ENCODE measurements at places on chromosomes 2 and 18.

DNA sequence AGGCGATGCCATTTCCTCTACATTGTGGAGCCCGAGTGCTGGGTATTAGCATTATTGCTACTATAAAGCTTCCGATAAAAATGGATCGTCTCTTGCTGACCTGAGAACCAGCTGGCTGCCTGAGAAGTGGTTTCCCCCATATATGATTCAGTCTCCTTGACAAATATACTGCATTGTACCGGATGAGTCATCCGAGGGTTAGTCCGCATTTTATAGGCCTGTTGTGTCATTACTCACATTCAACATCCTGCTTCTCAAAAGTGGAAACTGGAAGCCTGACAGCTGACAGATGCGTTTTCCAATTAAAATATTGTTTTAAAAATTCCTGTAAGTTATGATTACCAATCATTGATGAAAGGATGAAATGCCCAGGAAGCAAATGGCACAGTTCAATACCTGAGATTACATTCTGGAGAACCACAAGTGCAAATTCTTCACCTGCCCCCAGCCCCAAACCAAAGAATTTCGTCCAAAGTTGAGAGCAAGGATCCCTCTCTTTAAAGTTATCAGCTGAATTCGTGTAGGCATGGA lies 65.7 kb downstream of the SPRED2 start:
- DNase-seq: no peak

GRCh38 chr2:211045025-211045424 lies 488.6 kb downstream of the CPS1 start:
- no peak for DNase-seq

DNA sequence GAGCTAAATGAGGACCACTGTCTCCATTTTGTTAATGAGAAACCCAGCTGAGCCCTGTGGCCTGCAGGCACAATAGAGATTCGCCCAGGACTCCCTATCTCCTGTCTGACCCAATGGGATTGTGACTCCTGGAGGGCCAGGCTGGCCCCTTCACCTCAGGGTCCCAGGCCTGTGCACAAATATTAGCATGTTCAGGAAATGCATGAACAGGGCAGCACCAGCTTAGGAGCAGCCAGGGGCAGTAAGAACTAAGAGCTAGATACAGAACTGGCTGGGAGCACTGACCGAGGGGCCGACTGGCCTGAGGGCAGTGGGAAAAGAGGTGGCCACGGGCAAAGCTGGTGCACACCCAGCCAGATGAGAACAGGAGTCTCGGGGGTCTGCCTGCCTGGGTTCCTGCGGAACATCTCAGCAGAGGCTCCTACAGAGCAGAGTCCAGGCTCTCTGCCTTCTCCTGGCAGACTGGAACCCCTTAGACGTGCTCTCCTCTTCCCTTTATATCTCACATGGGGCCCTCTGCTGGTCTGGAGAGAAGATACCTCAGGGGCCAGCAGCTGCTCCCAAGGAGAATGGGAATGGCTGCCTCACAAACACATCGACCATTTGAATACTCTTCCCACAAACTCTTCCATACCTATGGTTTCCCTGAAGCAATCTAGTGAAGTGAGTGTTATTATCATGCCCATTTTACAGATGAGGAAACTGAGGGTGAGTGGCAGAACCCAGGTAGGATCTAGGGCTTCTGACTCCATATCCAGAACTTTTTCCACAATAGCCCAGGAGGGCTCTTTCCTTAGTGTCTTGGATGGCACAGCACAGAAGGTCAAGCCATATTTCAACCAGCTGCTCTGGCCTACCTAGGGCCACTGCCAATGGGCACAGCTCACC lies 77.6 kb upstream of the OTOF start:
- DNase-seq: no peak

GRCh38 chr18:62585274-62586150 lies 62.7 kb downstream of the ZCCHC2 start:
- no peak for DNase-seq

- DNase-seq: no peak
Measured at GRCh38 chr18:9974279-9974915, 60.6 kb downstream of the VAPA start.

DNA sequence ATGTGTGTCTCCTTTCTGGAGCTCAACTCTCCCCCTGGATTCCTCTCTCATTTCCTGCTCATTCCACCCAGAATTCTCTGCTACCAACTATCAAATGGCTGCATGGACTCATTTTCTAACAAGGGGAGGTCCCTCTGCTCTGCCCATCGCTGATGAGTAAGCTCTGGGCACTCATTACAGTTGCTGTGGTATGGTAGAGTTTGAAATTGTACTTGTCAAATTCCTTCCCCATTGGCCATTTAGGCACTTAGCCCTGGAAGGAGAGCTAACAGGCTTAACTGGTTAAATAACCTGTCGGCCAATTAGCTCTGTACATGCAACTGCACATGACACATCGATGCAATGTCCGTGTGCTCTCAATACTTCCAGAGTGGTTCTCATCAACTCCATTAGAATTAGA lies 20.4 kb downstream of the COL6A3 start:
- DNase-seq: no peak

GRCh38 chr2:18664421-18664820 lies 75.1 kb upstream of the NT5C1B start:
- DNase-seq: no peak

- peak; percentile 52 for DNase-seq
Measured at GRCh38 chr2:190469771-190470170, 61.6 kb downstream of the MFSD6 start.

GRCh38 chr2:38178556-38179419 lies 102.8 kb upstream of the CYP1B1 start:
- DNase-seq: no peak

- DNase-seq: no peak
Measured at GRCh38 chr2:147524912-147525311, 319.9 kb upstream of the ACVR2A start.

DNA sequence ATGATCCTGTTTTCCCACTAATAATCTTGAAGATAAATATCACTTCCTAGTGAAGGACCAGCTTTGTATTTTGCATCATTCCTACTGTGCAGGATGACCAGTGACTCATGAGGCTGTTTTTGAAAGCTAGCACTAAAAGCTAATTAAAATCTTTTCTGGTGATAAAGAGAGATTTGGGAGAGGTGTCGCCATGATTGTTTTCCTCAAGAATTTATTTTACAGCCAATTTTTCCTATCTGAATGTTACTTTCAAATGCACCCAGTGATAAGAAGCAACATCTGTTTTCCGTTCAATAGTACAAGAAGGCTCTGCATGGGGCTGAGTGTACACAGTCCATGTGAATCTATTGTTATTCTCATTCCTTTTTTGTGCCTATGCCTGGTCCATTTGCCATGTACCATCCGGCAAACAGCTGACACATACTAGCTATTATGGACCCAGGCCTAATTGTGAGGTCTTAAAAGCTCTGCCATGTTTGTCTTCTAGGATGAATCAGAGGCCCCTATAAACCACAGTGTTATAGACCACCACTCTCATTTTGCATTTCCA lies 28.4 kb downstream of the MEIS1 start:
- DNase-seq: no peak

DNA sequence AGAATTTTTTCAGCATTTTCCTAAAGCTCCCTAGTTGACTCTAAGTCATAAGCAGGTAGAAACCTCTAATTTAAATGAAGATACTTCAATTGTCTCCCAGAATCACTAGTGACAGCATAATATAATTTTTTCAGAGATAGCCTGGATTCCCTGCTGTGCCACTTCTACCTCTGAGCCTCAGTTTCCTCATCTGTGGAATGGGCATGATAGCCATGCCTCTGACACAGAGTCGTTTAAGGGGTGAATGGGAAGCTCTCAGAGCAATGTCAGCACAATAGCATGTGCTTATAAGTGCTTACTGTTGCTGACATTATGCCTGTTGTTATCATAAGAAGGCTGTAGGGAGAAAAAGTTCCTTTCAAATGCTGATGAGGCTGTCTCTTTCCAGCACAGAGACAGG lies 48.0 kb downstream of the SFXN5 start:
- no peak for DNase-seq

DNA sequence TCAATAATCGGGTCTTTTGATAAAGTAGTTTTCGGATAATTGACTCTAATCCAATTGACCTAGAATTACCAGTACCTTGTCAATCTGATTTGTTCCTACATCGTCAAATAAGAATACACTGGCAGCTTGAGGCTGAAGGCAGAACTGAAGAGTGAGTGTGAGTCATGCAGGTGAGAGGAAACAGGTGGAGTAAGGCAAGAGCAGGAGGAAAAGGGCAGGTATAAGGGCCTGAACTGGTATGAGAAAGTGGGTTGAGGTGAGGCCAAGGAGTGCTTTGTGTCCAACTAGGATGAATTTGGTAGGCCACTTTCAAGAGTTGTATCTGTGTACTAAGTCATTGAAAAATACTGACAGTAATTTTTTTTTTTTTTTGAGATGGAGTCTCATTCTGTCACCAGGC lies 186.0 kb downstream of the ZNF385B start:
- no peak for DNase-seq

DNA sequence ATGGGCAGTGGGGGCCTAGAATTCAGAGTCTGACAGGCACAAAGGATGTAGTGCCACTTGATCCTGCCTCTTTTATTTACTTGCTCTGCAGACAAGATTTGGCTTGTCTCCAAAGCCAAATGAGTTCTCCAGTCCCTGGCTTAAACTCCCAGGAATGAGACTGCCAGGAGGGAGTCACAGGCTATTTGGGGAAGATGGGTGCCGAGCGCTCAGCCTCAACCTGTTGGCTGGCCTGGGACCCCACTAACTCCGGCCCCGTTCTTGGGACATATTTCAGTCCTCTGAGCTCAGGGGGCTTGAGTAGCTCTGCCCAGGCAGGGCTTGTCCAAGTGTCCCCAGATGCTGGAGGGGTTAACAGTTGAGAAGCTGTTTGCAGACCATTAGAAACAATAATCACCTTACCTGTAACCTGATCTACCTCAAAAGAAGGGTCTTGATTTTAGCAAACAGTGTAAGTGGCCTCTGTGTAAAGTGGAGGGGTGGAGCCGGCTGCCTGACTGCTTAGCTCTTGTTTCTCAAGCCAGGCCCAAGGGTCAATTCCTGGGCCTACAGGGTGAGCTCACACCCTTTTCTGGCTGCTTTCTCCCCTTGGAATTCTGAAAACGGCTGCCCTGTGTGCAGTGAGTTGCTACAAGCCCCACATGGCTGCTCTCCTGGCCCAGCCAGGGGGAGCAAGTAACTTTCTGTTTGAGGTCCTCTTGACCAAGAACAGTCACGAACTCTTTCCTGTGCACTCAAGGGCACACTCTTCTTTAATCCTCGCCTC lies 27.1 kb upstream of the FZD5 start:
- DNase-seq: no peak

DNA sequence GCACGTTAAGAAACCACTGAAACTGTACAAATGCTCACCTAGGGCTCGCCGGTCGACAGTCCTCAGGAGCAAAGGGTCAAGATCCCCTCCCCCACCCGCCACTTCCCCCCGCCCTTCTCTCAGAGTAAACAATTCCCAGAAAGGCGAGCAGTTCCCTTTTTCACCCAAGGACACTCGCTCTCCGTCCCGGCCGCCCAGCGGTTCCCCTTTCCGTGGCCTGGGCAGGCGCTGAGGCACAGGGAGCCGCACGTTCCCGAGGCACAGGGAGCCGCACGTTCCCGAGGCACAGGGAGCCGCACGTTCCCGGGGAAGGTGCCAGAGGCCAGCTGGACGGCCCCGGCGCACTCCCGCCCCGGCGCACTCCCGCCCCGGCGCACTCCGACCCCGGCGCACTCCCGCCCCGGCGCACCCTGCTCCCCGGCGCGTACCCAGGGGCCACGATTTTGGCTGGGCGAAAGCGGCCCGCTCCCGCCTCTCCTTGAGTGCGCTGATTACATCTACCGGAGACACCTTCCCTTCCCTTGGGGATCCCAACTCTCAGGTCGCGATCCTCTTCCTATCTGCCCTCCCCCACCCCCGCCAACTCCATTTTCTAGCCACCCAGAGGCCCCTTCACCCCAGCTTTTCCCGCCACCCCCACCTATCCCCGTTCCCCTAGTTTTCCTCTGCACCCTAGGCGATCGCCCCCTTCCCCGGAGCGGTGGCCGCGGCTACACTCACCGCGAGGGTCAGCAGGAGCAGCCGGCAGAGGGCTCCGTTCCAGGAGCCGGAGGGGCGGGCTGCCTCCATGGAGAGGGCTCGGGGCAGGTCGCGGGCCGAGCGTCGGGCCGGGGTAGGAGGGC lies 817 bp downstream of the DSC2 start:
- DNase-seq: no peak

DNA sequence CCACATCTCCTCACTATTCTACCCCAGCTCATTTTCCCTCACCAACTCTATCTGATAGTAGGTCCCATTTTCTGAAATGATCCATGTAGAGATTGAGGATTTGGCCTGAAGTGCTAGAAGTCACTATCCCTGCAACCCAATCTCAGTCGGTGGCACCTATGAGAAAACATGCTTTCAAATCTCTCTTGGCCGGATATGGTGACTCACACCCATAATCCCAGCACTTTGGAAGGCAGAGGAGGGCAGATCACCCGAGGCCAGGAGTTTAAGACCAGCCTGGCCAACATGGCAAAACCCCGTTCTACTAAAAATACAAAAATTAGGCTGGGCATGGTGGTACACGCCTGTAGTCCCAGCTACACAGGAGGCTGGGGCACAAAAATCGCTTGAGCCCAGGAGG lies 19.1 kb upstream of the MARCHF4 start:
- DNase-seq: no peak

DNA sequence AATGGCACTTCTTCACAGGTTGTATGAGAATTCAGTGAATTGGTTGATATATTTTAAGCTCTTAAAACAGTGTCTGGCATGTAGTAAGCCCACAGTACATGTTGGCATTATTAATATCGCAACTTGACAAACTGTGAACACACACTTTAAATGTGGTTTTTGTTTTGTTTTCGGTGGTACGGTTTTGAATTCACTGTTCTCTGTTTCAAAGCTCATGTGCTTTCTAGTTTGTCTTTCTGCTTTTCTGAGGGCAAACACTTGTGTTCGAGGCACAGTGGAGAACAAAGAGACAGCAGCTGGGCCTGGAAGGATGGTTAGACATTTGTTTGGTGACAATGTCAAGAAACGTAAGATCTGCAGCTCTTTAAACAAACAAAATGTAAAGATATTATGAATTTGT lies 276.5 kb upstream of the MC4R start:
- no peak for DNase-seq

DNA sequence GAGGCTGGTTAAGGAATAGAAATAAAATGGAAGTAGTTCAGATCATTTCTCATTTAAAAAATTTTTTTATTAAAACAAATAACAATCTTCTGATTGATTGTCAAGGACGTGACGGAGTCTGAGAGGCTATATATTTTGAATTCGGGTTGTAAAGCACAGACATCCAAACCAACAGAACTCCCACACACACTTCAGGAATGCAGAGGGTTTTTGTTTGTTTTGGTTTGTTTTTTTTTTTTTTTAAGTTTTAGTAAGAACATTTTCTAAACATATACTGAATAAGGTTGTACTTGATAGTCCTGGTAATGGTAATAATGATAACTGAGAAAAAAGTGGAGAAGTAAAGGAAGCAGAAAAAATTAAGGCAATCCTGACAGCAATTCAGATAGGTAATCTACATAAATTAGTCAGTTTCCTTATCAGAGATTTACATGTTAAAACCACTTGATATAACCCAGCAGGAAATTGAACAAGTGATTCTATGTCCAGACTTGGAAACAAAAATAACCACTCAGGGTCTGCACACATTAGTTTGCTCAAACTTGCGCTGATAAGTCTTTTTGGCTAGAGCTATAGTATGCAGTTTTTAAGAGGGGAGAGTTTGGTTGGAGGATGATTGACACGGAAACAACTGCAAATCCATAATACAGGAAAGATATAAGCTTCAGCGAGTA lies 51.5 kb upstream of the CTAGE1 start:
- DNase-seq: no peak

- peak; percentile 64 for DNase-seq
Measured at GRCh38 chr2:198127627-198128026, 323.2 kb downstream of the PLCL1 start.

- no peak for DNase-seq
Measured at GRCh38 chr2:196798980-196799379, 503 bp downstream of the GTF3C3 start.
